ENCODE measurements at places on chromosomes 3 and 15.
A peak's percentile ranks its signal among the peaks of the same experiment; 100 is the strongest.

- DNase-seq, result no peak
Measured at GRCh38 chr3:152235709-152236298, 32.9 kb upstream of the MBNL1 start.

GRCh38 chr3:143343944-143344343 lies 224.4 kb downstream of the CHST2 start:
- no peak for DNase-seq

- peak; percentile 35 for DNase-seq
Measured at GRCh38 chr15:40928821-40929659, at the start of gene DLL4. TSS of gene DLL4 (plus strand) at chr15:40929340. CDS start at chr15:40929669, 329 bp downstream.

DNA sequence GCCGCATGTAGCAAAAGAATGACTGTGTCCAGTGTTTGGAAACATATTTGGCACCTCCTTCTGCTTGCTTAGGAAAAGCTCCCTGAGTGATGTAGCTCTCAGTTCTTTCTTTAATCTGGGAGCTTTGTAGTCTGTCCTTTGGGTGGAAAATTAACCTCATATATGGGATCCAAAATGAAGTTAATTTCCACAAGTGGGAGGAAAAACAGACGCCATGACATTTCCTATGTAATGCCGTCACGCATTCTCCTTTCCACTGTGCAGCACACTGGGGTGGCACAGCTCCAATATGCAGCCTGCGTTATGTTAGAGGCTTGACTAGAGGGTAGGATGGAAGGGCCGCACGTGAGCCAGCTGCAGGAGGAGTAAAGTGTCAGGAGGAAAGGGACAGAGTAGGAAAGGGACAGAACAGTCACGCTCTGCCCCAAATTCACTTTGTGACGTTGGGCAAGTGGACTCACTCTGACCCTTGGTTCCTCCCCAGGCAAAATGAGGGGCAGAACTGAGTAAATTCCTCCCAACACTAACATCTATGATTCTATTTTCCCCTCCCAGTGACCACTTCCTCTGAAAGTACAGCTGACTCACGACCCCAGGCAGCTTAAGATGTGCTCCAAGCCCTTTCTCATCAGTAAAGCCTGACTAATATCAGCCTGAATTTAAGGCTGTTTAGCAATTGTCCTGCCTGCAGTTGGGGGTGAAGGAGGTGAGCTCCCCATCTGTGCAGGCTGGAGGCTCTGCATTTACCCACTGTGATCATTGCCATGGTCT lies 176.5 kb upstream of the PFN2 start:
- no peak for DNase-seq

DNA sequence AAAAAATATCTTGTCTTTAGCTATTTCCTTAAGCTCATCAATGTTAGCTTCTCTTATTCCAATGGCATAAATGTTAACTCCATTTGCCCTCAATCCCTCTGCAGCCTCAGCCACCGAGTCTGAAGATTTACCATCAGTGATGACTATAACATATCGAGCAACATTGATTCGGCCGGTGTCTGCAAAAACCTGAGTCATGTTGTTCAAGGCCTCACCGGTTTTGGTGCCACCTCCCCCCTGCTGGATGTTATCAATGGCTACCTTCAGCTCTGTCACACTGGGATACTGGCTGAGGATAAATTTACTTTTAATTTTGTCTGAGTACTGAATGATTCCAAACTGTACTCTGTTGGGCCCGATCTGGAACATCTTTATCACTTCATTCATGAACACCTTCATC lies 41.0 kb upstream of the CAPN7 start:
- no peak for DNase-seq

- no peak for DNase-seq
Measured at GRCh38 chr15:64739156-64739555, 36.2 kb downstream of the RBPMS2 start.
